Thyroid gland (tissue), 4 donors: ENCODE measurements at places on chromosomes 4 and X.

GRCh38 chr4:180280076-180280475 is 1963.1 kb upstream of the TENM3 start:
- H3K27ac ChIP-seq: no peak overlapping the region
- H3K4me1 ChIP-seq: no peaks in the 10 kb centered on the region
- no peak overlapping the region for H3K4me3 ChIP-seq
- H3K27me3 ChIP-seq: no peaks in the 10 kb centered on the region

GRCh38 chr4:87930629-87931028 is 44.9 kb upstream of the SPP1 start:
- H3K4me1 ChIP-seq: no peaks in the 10 kb centered on the region
- no peak overlapping the region for H3K27ac ChIP-seq
- H3K36me3 ChIP-seq: no peaks in the 10 kb centered on the region
- H3K27me3 ChIP-seq: no peaks in the 10 kb centered on the region
- H3K4me3 ChIP-seq: no peak overlapping the region

- no peak for DNase-seq
- H3K27ac ChIP-seq: no peak overlapping the region
- H3K27me3 ChIP-seq: no peaks in the 10 kb centered on the region
- H3K4me1 ChIP-seq: no peaks in the 10 kb centered on the region
- no peaks in the 10 kb centered on the region for H3K36me3 ChIP-seq
- H3K4me3 ChIP-seq: no peak overlapping the region
Observed at GRCh38 chrX:30533266-30533665, 44.3 kb downstream of the TASL start.

GRCh38 chrX:9171841-9172463 is 138.0 kb upstream of the FAM9B start:
- no peak for DNase-seq
- no peaks in the 10 kb centered on the region for H3K4me1 ChIP-seq
- no peak overlapping the region for H3K4me3 ChIP-seq
- H3K27me3 ChIP-seq: no peaks in the 10 kb centered on the region
- H3K27ac ChIP-seq: no peak overlapping the region

DNA sequence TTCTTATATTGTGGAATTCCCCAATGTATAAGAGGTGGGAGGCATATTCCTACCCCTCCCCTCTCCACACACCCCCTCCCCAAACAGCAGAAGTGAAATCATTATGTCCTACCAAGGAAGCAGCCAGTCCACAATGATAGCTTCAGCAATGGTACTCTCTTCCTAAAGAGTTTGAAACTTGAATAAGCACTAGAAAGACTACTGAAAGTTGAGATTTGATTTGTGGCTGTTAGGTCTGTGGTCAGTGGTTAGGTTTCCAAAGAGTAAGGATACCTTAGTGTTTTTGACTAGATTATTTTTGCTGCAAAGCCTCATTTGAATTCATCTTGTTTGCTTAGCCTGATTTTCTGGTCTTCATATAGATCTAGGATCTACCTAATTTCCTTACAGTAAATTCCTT is 242.2 kb downstream of the DKK2 start:
- no peak overlapping the region for H3K4me3 ChIP-seq
- H3K36me3 ChIP-seq: no peaks in the 10 kb centered on the region
- no peaks in the 10 kb centered on the region for H3K27me3 ChIP-seq
- DNase-seq: no peak

- H3K4me3 ChIP-seq: no peak overlapping the region
- H3K27me3 ChIP-seq: no peaks in the 10 kb centered on the region
- peak; percentile 8 for DNase-seq
- H3K27ac ChIP-seq: peak overlapping the region; percentile 95
- peaks cover 5% of the 10 kb centered on the region for H3K4me1 ChIP-seq
Observed at GRCh38 chrX:48573690-48574269, 504 bp upstream of the RBM3 start.

DNA sequence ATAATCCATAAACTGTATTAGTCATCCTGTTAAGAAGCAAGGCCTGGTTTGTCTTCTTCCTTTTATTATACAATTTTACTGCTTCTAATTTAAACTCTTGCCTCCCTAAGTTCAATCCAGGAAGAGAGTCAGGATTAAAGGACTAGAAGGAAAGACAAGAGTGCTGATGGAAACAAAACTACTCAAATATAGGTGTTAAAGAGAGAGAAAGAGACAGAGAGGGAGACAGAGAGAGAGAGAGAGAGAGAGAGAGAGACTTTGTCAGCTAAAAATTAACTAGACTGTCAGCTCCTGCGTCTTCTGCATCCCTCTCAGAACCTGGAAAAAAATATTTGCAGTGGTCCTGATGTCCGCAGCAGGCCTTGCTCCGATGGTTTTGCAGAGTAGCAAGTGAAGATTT is 13.5 kb upstream of the FGG start:
- H3K4me1 ChIP-seq: peaks cover 3% of the 10 kb centered on the region
- no peak overlapping the region for H3K27ac ChIP-seq
- H3K27me3 ChIP-seq: no peaks in the 10 kb centered on the region

- DNase-seq: no peak
- H3K36me3 ChIP-seq: peaks cover 10% of the 10 kb centered on the region
- H3K27me3 ChIP-seq: no peaks in the 10 kb centered on the region
- H3K27ac ChIP-seq: no peak overlapping the region
- H3K4me1 ChIP-seq: no peaks in the 10 kb centered on the region
- no peak overlapping the region for H3K4me3 ChIP-seq
Observed at GRCh38 chr4:5780831-5781480, 70.0 kb downstream of the EVC start.

DNA sequence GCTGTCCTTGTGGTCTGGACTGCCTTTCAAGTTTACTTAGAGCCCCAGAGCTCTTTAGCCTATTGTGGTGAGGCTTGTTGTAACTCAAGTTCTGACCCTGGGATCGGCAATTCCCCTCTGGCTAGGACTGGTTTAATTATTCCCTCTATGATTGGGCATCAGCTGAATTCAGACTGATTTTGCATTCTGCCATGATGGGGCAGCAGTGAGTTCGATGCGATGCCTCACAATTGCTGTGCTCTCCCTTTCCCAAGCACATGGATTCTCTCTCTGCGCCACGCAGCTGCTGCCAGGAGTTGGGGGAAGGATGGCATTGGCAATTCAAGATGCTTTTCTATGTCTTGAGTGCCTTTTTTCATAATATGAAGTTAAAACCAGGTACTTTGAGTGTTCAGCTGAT is 327.8 kb upstream of the CXorf51B start:
- H3K27ac ChIP-seq: no peak overlapping the region
- H3K36me3 ChIP-seq: no peaks in the 10 kb centered on the region
- H3K27me3 ChIP-seq: no peaks in the 10 kb centered on the region
- no peak for DNase-seq
- no peak overlapping the region for H3K4me3 ChIP-seq

- no peak overlapping the region for H3K4me3 ChIP-seq
- no peaks in the 10 kb centered on the region for H3K36me3 ChIP-seq
Observed at GRCh38 chr4:148030193-148030873, 298.4 kb downstream of the ARHGAP10 start.

GRCh38 chr4:66246643-66247042 is 576.4 kb upstream of the EPHA5 start:
- no peak overlapping the region for H3K27ac ChIP-seq
- no peak for DNase-seq
- no peak overlapping the region for H3K4me3 ChIP-seq
- no peaks in the 10 kb centered on the region for H3K27me3 ChIP-seq
- no peaks in the 10 kb centered on the region for H3K4me1 ChIP-seq

- no peaks in the 10 kb centered on the region for H3K27me3 ChIP-seq
- H3K36me3 ChIP-seq: no peaks in the 10 kb centered on the region
- DNase-seq: no peak
- peak overlapping the region; percentile 14 for H3K27ac ChIP-seq
Observed at GRCh38 chr4:23333946-23334878, 555.6 kb downstream of the PPARGC1A start.

DNA sequence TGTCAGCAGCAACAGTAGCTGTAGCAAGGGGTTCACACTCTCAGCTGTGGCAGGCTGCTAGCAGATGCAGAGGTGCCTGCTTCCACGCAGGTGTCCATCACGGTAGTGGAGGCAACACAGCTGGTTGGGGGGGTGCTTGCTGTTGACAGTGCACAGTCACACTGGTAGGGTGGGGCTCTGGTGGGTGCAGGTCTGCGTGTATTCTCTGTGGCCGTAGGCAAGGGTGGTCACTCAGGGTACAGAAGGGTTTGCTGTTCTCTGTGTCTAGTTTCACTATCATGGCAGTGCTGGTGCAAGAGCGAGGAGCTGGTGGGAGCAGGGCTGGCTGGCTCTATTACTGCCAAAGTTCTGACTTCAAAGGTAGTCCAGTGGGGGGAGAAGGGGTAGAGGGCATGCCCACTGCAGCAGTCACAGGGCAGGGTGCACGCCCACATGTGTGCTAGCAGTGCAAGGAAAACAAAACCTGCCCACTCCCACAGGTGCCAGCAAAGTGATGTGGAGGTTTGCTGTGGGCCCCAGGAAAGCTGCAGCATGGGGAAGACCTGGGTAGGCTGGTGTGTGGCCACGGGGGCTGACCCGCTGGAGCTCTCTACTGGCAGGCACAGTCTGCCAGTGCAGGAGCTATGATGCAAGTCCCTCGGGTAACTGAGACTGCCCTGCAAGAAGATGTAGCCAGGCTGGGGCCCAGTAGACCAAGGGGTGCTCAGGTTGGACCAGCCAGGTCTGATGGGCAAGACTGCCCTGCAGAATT is 21.6 kb upstream of the WDR17 start:
- no peak overlapping the region for H3K27ac ChIP-seq
- DNase-seq: no peak
- peaks cover 16% of the 10 kb centered on the region for H3K4me1 ChIP-seq
- no peaks in the 10 kb centered on the region for H3K27me3 ChIP-seq

GRCh38 chr4:55736605-55737183 is 82.9 kb upstream of the EXOC1L start:
- no peaks in the 10 kb centered on the region for H3K27me3 ChIP-seq
- H3K4me3 ChIP-seq: no peak overlapping the region
- no peak for DNase-seq
- H3K4me1 ChIP-seq: no peaks in the 10 kb centered on the region
- H3K36me3 ChIP-seq: no peaks in the 10 kb centered on the region

DNA sequence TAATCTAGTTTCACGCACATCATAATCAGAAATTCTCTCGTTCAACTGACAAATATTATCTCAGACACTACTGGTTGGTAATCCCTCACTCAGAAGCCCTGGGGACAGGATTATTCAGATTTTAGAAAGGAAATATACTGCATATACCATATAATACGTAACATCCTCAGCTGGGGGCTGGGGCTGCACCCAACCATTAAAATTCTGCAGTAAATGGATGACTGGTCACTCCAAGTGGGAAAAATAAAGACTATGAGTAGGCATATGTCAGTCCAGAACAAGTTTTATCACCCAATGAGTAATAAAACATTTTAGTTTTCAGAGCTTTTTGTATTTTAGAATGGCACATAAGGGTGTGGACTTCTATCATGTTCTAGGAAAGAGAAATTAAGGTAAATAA is 121.7 kb upstream of the MAP3K15 start:
- no peak overlapping the region for H3K4me3 ChIP-seq
- no peak for DNase-seq
- H3K4me1 ChIP-seq: peaks cover 6% of the 10 kb centered on the region
- no peak overlapping the region for H3K27ac ChIP-seq
- no peaks in the 10 kb centered on the region for H3K27me3 ChIP-seq

DNA sequence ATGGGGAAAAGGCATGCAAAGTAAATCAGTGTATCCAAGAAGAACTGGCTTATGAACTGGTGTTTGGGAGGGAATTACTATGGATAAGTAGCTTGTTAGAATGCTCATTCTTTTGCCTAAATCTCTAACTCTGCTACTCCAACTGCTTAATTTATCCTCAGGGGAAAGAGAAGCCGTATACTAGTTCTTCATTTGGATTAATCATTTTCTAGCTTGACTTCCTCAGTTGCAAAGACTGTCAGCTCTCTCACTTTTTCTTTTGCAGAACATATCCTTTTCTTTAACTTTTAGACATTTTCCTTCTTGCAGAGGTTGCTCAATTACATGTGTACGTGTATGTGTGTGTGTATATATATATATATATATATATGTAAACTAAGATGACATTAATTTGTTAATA is 21.9 kb downstream of the GPRIN3 start:
- no peaks in the 10 kb centered on the region for H3K27me3 ChIP-seq
- DNase-seq: no peak
- H3K4me1 ChIP-seq: no peaks in the 10 kb centered on the region
- H3K4me3 ChIP-seq: no peak overlapping the region
- no peaks in the 10 kb centered on the region for H3K36me3 ChIP-seq
- H3K27ac ChIP-seq: no peak overlapping the region

DNA sequence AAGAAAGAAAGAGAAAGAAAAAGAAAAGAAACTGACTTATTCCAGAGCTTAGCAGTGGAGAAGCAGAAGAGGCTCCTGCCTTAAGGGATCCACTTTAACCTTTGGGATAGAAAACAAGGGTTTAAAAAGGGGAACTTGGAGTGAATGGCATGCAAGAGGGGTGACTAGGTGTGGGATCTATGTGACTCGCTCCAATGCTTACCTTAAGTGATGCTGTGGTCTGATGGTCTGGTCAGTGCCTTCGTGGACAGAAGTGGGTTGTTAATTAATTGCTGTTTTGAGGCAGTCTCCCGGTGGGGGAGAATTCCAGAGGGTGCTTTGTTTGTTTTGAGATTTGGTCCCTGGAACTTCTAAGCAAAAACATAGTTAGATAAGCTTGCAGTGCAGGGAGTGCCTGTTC is 21.1 kb upstream of the RHOXF1 start:
- peak overlapping the region; percentile 14 for H3K27ac ChIP-seq
- no peaks in the 10 kb centered on the region for H3K27me3 ChIP-seq
- H3K4me1 ChIP-seq: no peaks in the 10 kb centered on the region

DNA sequence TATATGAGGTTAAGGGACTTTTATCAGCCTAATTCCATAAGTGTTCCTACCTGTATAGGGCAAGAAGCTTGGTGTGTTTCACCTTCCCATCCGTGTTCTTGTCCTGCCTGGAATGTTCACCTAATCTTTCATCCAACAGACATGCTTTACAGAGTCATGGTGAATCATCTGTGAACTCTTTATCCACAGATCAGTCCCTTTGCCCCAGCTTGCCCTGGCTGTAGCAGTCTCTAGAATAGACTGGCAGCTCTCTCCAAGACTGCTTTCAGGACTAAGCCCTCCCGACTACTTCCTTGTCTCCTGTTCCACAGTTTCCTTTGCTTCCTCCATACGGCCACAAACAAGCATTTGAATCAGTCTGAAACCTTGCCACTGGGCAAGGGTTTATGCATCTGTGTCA is 177.9 kb upstream of the IL15 start:
- no peaks in the 10 kb centered on the region for H3K36me3 ChIP-seq
- no peaks in the 10 kb centered on the region for H3K4me1 ChIP-seq
- no peak overlapping the region for H3K4me3 ChIP-seq
- no peak for DNase-seq

DNA sequence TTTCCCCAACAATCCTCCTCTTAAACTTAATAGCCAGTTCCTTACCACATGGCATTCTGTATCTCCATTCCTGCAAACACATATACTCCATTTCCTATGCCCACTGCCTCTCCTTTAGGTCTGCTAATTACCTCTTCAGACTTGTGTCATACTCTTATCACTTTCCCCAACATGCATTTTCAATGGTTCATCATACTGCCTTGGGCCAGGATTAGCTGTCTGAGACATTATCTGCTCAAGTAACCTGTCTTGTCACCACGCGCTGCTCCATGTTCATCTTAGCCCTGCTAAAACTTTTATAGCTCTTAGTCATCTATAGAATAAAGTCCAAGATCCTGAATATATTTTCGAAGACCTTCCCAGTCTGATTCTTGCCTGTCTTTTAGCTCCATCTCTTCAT is 224.1 kb upstream of the GK2 start:
- H3K4me1 ChIP-seq: no peaks in the 10 kb centered on the region
- no peak for DNase-seq
- H3K27ac ChIP-seq: no peak overlapping the region
- H3K36me3 ChIP-seq: no peaks in the 10 kb centered on the region

- DNase-seq: no peak
- no peaks in the 10 kb centered on the region for H3K36me3 ChIP-seq
- H3K27me3 ChIP-seq: no peaks in the 10 kb centered on the region
- no peaks in the 10 kb centered on the region for H3K4me1 ChIP-seq
- H3K27ac ChIP-seq: no peak overlapping the region
Observed at GRCh38 chr4:135267148-135267865, 1065.7 kb upstream of the PABPC4L start.
